ENCODE measurements at places on chromosomes 7 and 10.

DNA sequence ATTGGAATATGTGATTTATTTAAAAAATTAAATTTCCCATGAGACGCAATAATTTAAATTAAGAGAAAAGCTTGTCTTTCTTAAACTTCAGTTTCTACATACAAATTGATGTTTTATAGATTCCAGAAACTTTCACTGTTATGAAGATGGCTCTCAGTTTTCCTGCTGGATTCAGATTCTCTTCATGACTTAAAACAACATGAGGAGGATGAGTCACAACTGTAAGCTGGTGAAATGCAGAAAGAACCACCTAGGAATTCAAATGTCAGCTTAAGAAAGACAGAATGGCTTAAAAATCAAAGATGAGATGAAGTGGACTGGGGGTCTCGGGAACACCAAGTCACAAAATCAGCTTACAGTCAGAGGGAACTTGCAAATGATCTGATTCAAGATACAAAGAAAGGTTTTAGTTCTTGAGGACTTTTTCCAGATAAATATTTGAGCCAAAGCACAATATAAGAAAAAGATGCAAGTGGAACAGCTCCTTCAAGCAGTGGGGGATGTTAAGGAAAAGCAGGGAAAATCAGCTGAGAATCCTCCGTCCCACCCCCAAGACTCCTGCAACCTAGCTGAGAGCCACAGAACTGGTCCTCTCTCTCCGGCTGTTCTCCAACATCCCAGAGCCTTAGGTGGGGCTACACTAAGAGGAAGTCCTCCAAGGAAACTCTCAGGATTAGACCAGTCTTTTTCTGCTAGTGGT is 279.8 kb downstream of the KCNMA1 start:
- no peak for DNase-seq

- DNase-seq, result no peak
Measured at GRCh38 chr7:86846494-86847190, 202.9 kb downstream of the GRM3 start.

DNA sequence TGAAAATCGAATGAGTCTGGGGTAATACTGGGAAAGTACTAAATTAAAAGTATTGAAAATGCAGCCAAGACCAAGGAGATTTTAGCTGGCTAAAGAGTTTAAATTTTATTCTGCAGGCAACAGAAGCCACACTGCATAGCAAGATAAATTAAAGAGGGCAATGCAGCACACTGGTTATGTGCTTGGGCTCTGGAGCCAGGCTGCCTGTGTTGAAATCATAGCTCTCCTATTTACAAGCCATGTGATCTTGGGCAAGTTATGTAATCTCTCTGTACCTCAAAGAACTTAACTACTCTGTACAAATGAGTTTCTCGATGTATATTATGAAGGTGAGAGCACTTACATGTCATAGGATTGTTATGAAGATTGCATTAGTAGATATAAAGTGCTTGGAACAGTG is 9.9 kb downstream of the SLC25A13 start:
- no peak for DNase-seq

- DNase-seq, result no peak
Measured at GRCh38 chr7:116783666-116784318, 78.6 kb upstream of the CAPZA2 start.

- no peak for DNase-seq
Measured at GRCh38 chr7:149562602-149563001, 65.0 kb upstream of the ZNF746 start.

- DNase-seq, result no peak
Measured at GRCh38 chr7:23472556-23472955, 2.3 kb upstream of the IGF2BP3 start.

- no peak for DNase-seq
Measured at GRCh38 chr7:149431486-149432120, 29.3 kb downstream of the ZNF777 start.

GRCh38 chr10:127347202-127347959 is 151.0 kb upstream of the INSYN2A start:
- no peak for DNase-seq

- DNase-seq, result no peak
Measured at GRCh38 chr7:130741331-130741995, 7.5 kb upstream of the KLF14 start.

- no peak for DNase-seq
Measured at GRCh38 chr7:102024005-102024768, 206.8 kb downstream of the CUX1 start.

DNA sequence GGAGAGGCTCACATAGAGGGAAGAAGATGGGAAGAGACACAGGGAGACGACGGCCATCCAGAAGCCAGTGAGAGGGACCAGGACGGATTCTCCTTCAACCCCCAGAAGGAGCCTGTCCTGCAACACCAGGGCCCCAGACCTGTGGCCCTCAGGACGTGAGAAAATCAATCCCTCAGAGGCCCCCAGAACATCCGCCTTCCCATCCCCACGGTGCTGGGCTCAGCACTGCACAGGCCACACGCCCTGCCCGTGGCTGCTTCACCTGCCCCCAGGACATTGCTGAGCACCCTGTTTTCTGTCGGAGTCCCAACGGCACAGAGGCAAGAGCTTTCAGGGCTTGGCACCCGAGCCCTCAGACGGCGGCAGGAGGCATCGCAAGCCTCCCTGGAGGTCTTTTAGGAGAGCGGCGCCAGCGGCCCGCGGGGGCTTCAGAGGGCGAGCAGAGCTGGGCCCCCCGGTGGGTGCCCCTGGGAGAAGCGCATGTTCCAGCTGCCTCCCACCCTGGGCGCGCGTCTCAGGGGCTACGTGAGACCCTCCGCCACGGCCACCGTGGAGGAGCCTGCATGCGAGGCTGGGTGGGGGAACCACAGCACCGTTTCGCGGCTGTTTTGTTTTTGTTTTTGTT is 42.8 kb downstream of the PDGFA start:
- no peak for DNase-seq

- no peak for DNase-seq
Measured at GRCh38 chr10:120327675-120328074, 129.4 kb upstream of the PLPP4 start.

DNA sequence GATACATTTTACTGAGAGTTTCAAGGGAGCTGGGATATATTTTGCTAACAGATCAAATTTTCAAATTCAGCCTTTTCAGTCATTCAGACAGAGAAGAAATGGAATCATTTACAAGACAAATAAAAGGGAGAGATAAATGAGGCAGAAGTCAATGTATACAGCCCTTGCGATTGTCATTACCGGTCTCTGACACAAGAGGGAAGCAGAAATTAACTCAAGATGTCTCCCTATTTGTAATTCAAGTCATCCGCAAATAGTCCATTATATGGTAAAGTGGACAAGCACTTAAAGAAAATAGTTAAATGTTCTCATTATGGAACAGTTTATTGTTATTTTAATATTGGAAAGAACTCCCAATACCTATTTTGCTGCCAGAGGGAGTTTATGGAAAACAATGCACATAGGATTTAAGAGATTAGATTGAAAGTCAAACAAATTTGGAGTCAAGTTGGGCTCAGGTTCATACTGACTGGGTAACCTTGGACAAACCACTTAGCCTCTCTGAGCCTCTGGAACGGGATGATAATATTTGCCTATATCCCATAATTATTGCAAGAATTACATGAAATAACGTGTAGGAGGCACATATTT is 89.3 kb upstream of the PRKCQ start:
- no peak for DNase-seq

DNA sequence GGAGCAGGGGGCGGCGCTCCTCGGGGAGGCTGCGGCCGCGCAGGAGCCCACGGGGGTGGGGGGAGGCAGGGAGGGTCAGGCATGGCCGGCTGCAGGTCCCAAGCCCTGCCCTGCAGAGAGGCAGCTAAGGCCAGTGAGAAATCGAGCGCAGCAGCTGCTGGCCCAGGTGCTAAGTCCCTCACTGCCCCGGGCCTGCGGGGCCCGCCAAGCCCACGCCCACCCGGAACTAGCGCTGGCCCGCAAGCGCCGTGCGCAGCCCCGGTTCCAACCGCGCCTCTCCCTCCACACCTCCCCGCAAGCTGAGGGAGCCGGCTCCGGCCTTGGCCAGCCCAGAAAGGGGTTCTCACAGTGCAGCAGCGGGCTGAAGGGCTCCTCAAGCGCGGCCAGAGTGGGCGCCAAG is 28.3 kb upstream of the TES start:
- no peak for DNase-seq
